ENCODE measurements at places on chromosomes 5 and 9. TPM values are rescaled to one million over a fixed set of nuclear protein-coding genes. Genes with fewer than 3 reads are reported as not detected.

The GOLM1 gene
- total RNA-seq = 39.0 TPM

The OTULIN gene
- total RNA-seq = 37.8 TPM

The FBXO38 gene
- 35.5 TPM for total RNA-seq

The CHSY3 gene
- total RNA-seq = 7.6 TPM

The MCTP1 gene
- total RNA-seq = 16.6 TPM

The PITX1 gene
- 2.2 TPM for total RNA-seq

The SEMA6A gene
- not detected for total RNA-seq

The IL7R gene
- 7.3 TPM for total RNA-seq

The GLDC gene
- total RNA-seq = 2.1 TPM

The OTULINL gene
- 0.58 TPM for total RNA-seq

The ALDOB gene
- not detected for total RNA-seq

The APBA1 gene
- total RNA-seq = 3.1 TPM

The COL23A1 gene
- not detected for total RNA-seq

DNA sequence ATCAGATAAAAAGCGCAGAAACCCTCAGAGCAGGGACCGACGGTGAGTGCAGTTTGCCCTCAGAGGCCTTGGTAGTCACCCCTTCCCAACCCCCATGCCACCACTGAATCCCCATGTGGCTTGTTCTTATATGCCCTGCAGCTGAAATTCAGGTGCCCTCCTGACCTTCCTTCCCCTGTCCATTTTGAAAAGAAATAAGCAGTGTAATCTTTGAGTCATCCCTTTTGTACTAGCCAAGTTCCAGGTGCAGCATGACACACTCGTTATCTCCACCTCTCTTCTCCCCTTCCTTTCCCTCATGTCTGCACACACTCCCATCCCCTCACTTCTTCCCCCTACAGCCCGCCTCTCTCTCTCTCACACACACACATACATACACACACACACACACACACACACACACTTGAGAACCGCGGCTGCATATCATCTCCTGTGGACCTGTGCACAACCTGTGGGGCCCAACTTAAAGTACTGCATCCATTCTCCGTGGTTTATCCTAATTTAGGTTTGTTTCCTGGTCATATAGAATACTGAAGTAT lies 53.1 kb downstream of the SYK start:
- no peak for DNase-seq

- DNase-seq = peak; percentile 92
Measured at GRCh38 chr5:148910686-148911361, 84.4 kb downstream of the ADRB2 start.

GRCh38 chr5:139950436-139950835 lies 92.7 kb downstream of the NRG2 start:
- no peak for DNase-seq

DNA sequence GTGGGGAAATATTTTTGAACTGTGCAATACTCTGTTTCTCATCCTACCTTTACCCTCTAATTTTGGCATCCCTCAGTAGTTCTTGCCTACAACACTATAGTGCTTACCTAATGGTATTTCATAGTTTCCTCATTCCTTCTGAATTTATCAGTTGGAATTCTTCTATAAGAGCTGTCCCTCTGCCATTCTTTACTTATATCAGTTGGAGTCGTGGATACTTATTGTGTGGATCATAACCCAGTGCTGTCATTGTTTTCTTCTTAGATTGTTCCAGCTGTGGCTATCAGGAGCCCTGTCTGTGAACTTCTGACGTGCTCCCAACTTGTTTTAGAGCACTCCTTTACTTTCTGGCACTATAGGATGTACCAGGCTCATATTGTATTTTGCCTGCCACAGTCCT lies 146.1 kb upstream of the OTULINL start:
- DNase-seq = no peak

DNA sequence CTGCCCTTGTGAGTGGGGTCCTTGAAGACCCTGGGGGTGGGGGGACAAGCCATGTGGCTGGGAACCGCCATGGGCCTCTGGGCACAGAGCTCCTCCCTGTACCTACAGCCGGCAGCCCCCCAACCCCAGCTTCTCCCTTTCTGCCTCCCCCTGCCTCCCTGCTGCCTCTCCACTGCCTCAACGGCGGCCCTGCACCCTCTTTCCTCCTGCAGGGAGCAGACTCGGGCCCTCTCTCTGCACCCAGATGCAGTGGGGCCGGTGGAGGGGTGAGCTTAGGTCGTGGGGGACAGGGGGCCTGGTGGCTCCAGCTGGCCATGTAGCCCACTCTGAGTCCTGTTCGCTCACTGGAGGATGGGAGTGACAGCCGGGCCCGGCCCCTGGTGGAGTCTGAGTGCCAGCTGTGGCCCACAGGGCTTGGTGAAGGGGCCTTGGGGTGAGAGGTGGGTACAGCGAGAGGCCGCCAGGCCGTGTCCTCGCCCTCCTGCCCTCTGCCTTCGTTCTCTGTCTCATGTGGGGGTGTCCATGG lies 139.3 kb upstream of the COL5A1 start:
- no peak for DNase-seq

- DNase-seq = peak; percentile 41
Measured at GRCh38 chr9:12722131-12722530, 28.9 kb downstream of the TYRP1 start.

- no peak for DNase-seq
Measured at GRCh38 chr5:150347003-150347402, 10.5 kb upstream of the TCOF1 start.

DNA sequence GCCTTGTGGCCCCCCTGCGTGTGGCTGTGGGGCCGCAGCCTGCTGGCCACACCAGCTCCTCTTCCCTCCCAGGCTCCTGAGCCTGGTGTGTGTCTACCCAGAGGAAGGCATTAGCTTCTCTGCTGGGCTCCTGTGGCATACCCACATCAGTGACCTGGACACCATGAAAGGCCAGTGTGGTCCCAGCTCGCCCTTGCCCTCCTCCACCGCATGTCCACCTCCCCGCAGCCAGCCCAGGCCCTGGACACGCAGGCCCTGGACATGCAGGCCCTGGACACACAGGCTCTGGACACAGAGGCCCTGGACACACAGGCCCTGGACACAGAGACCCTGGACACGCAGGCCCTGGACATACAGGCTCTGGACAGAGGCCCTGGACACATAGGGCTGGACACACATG lies 153.4 kb upstream of the PPP1R26 start:
- no peak for DNase-seq

- no peak for DNase-seq
Measured at GRCh38 chr5:89300426-89300970, 417.5 kb upstream of the MEF2C start.

DNA sequence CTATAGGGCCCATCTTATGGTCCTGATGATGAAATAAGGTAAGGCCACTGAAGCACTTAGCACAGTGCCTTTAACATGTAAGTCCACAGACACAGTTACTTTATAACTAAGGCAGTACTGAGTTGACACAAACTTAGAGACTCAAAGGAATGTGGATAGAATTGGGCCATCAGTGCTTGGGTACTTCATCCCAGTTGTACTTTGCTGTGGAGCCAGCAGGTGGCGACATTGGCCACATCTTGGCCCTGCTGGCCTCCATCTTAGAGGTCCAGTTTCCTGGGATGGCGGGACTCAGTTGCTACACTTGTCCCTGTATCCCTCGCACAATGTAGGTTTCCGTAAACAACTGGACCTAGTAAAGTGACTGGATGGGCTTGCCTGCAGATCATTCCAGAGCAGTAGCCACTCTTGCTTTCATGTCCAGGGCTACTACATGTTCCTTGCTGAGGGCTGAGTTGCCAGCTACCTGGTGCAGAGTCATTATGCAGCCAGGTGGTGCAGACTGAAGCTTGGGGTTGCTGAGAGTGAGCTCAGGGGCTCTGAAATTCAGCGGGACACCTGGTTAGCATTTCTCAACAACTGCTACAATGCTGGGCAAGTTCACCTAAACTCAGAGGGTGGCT lies 10.6 kb downstream of the MTAP start:
- DNase-seq = peak; percentile 72

DNA sequence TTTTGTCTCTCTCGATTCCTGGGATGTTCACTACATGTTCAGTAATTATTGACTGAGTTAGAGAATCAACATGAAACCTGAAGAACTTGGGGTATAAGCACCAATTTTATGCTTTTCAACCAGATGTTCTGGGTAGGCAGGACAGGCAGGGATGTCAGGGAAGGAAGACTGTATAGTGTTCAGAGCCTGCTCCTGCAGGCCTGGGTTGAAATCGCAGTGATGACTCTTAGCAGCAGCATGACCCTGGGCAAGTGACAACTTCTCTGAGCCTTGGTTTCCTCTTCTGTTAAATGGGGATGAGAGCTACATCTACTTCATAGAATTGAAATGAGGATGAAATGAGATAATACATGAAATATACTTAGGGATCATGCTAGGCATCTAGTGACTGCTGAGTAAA lies 29.7 kb upstream of the PANK3 start:
- DNase-seq = no peak

GRCh38 chr5:92574023-92574422 lies 1007.0 kb downstream of the NR2F1-AS1 start:
- DNase-seq = no peak

- DNase-seq = no peak
Measured at GRCh38 chr5:652773-653350, 40.3 kb downstream of the TPPP start.

GRCh38 chr9:127521919-127522304 lies 70.6 kb downstream of the LRSAM1 start:
- no peak for DNase-seq

DNA sequence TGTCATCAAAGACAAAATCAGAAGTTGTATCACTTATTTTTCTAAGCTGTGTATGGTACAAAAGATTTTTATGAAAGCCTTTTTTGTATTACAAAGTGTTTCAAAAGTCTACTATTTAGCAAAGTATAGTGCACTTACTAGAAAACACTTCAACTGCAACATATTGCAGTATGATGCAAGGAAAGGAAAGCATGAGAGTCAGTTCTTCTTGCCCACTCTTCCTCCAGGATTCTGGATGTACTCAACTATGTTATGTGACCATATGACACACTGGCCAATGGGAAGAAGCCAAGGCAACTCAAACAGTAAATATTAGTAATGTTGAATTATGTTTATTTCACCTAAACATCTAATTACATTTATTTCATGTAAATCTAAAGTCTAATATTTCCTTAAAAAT lies 49.5 kb upstream of the TYRP1 start:
- DNase-seq = no peak

DNA sequence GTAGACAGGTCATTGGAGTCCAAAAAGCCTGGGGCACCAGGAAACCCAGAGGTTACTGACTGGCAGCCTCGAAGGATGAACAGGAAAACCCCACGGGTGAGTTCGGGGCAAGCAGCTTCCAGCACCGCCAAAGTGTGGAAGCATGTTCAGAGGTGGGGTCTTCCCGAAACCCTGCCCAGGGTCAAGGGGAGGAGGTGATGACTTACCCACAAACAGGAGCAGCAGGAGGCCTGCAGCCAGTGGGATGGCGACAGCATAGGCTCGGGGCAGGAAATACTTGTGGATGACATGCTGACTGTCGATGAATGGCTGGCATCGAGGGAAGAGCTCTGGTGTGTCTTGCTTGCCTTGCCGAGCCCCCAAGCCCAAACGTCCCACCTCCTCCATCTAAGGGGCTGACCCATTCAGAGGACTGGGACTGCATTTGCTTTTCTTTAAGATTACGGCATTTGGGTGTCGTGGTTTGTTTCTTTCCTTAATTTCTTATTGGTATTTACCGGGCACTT lies 1.3 kb downstream of the DPM2 start:
- no peak for DNase-seq

- DNase-seq = no peak
Measured at GRCh38 chr9:124831642-124832364, 21.5 kb upstream of the WDR38 start.

DNA sequence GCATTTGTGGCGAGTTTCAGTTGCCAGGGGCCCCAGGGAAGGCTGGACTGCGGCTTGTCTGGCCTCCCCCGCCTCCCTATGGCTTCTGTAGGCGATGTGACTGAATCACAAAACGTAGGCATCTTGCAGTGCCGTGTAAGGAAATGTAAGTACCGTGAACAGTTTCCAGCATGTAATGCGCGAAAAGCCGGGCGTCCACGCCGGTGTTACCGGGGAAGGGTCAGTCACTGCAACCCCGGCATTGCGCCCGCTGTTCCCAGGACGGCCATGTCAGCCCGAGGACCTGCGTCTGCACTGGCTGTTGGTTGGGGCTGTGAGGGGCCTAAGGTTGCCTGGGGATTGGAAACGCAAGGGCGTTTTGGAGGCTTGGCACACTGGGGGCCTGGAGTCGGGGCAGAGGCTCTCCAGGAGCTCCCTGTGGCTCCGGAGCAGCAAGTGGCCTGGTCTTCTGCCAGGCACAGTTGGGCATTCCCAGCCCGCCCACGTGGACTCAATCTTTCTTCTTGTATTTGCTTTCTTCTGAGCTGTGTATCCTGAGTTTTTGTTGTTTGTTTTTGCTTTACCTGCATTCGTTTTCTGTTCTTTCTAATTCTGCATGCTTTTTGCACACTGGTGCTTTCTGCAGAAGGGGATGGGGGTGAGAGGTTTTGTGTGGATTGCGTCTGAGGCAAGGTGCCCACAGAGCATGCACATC lies 36.9 kb upstream of the PLEKHG4B start:
- DNase-seq = no peak

DNA sequence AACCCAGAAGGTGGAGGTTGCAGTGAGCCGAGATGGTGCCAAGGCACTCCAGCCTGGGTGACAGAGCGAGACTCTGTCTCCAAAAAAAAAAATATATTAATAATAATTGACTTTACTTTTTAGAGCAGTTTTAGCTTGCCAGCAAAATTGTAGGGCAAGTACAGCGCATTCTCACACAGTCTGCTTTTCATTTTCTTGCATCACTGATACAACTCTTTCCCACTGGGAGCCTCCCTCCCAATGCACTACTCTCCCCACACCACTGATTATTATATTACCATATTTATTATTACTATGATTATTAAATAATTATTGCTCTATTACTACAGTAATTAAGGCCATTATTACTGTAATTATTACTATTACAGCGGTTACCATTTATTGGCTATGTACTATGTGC lies 212.8 kb downstream of the GNA14 start:
- DNase-seq = no peak

- DNase-seq = no peak
Measured at GRCh38 chr9:95061916-95062595, 255.5 kb downstream of the FANCC start.

- DNase-seq = peak; percentile 34
Measured at GRCh38 chr5:61332358-61332749, 296 bp downstream of the ZSWIM6 start.

GRCh38 chr5:151357097-151357496 lies 9.7 kb upstream of the SLC36A2 start:
- DNase-seq = no peak

DNA sequence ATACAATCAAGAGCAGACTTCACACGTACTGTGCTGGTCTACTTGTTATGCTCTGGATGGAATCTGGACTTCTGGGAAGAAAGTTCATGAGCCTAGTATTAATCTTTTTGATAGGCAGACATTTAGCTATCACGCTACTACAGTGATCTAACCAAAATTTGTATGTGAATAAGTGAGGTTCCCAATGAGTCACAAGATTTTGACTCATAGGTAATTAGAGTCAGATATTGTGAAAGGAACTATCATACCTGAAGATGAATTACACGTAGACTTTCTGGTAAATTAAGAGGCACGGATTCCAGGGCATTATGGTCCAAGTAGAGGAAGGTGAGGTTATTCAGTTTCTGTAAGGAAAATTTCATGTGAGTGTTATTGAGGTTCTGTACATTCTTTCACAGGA lies 18.4 kb downstream of the OGN start:
- no peak for DNase-seq

- DNase-seq = no peak
Measured at GRCh38 chr5:178423901-178424809, 166.0 kb downstream of the COL23A1 start.

Measured in LHCN-M2 (cell line).